ENCODE measurements at places on chromosomes 7 and 10.

GRCh38 chr7:157502701-157503111 lies 165.9 kb downstream of the DNAJB6 start:
- peak; percentile 82 for DNase-seq

- DNase-seq = no peak
Measured at GRCh38 chr10:62491597-62491996, 117.4 kb downstream of the ZNF365 start.

- DNase-seq = no peak
Measured at GRCh38 chr10:111856631-111857030, 326.9 kb downstream of the GPAM start.

DNA sequence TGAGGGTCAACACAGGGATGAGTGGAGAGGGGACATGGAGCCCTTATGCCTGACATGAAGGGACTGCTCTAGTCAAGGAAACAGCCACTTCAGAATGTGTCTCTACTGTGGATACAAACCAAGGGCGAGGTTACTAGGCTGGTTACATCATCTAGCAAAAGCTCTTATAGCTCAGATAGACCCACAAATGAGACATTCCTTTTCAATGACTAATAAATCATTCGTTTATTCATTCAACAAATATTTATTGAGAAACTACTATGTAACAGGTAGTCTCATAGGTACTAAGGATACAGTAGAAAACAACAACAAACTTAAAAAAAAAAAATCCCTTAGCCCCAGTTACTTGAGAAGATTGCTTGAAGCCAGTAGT lies 219.5 kb downstream of the KIAA1217 start:
- no peak for DNase-seq

DNA sequence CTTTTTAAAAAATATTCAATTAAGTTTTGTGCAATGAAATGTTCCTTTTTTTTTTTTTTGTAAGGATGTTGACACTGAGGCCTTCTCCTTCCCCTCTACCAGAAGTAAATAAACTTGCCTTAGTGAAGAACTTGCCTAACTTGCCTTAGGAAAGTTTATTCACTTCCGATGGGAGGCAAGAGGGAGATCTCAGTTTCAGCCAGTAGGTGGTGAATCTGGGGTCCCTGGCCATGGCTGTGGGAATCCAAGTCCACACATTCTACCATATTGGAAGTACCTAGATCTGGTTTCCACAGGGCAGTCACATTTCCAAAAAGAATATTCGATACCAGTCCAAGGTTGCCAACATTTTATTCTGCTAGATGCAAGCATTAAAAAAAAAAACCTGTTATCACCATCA lies 270.9 kb downstream of the CCSER2 start:
- DNase-seq = no peak

- DNase-seq = no peak
Measured at GRCh38 chr10:74133923-74134820, 16.5 kb downstream of the AP3M1 start.

- no peak for DNase-seq
Measured at GRCh38 chr10:105952153-105952552, 1212.4 kb downstream of the SORCS1 start.

GRCh38 chr7:25382869-25383268 lies 154.6 kb upstream of the NPVF start:
- no peak for DNase-seq

- peak; percentile 41 for DNase-seq
Measured at GRCh38 chr7:23410446-23411183, 59.7 kb downstream of the IGF2BP3 start.

DNA sequence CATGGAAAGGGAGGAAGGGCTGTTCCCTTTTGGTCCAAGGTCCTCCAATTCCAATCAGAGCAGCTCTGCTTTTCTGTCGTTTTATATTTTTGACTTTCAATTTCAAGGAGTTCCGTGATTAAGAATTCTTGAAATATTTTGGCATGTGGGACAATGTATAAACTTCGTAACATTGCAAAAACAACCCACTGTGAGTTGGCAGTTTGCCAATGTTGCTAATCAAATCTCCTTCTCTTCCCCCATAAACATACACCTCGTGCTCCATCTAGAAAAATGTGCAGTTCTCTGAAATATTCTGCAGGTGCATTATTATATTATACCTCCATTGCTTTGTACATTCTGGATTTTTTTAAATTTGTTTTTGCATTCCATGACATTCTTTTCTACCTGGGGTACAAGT lies 49.8 kb downstream of the POU6F2 start:
- no peak for DNase-seq

DNA sequence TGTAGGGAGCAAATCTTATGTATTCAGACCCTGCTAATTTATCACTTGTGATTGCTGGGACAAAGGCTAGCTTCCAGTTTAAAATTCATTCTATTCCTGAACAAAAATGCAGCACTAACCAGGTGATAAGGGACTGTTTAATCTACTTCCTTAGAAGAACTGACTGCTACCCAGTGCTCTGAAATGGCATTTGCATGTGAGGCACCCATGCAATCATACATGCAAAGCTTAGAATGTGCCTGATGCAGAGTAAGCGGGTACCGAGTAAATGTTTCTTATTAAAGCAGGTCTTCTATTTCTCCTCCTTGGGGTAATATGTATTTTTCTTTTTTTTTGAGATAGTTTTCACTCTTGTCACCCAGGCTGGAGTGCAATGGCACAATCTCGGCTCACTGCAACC lies 54.5 kb downstream of the NEURL1 start:
- DNase-seq = no peak

DNA sequence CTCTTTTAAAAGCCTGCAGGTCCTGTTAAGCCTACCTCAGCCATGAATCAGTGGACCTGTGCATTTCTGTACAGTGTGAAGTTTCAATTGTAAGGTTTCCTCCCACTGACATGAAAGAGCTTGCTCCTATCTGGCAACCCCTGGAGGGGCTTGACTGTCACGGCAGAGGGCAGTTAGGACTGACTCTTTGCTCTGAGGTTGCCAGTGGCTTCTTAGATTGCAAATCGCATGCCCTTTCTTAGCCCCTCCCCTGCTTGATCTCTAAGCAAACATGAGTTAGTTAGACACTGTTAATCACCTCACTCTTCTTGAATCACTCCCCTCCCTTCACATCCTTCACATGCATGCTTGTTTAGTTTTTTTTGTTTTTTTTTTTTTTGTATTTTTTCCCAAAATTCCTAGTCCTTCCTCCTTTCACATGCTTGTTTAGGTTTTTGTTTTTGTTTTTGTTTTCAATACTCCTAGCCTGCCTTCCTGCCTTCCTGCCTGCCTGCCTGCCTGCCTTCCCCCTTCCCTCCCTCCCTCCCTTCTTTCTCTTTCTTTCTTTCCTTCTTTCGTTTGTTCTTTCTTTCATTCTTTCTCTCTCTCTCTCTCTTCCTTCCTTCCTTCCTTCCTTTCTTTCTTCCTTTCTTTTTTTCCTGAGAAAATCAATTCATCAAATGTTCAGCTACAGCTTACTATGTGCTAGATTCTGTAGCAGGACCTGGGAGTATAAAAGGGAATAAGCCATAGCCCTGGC lies 6.0 kb upstream of the HIPK2 start:
- no peak for DNase-seq

DNA sequence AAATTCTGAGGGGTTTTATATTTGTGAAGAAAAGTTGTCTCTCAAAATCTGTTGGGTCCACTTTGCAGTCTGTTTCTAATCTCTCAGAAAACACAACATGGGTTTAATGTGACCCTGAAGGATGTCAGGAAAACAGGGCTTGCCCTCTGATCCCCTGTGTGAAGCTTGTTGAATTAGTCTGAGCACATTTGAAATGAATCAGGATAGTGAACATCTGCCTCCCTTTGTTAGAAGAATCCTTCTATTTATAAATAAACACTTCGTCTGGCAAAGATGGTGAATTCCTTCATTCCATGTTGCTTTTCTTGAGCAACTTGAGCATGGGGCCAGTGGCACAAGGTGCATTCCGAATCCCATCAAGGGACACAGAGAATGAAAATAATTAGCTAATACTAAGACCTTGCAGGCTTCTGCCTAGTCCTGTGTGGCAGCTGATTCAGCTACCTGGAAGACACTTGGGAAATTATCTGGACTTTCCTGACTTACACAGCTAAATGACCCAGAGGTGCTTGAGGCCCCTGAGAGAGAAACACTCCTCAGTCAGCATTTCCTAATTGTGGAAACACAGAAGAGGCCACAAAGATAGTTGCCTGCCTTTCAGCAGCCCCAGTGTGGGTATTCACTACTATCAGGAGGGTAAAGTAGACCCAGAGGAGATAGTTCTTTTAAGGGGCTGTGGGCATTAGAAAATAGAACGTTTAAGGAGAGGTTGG lies 305.5 kb downstream of the C7orf25 start:
- no peak for DNase-seq

DNA sequence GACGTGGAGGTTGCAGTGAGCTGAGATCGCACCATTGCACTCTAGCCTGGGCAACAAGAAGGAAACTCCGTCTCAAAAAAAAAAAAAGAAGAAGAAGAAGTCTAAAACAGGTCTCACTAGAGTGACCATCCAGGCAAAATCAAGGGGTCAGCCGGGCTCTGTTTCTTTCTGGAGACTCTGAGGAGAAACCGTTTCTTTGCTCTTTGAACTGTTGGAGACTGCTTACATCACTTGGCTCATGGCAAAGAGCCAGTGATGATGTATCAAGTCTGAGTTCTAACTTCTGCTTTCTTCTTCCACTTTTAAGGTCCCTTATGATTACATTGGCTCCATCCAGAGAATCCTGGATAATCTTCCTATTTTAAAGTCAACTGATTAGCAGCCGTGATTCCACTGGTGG lies 306.8 kb downstream of the WDR11 start:
- peak; percentile 31 for DNase-seq

- DNase-seq = no peak
Measured at GRCh38 chr10:58555170-58555929, 42.7 kb downstream of the BICC1 start.

GRCh38 chr7:96910486-96910885 lies 94.9 kb upstream of the DLX6 start:
- DNase-seq = no peak

DNA sequence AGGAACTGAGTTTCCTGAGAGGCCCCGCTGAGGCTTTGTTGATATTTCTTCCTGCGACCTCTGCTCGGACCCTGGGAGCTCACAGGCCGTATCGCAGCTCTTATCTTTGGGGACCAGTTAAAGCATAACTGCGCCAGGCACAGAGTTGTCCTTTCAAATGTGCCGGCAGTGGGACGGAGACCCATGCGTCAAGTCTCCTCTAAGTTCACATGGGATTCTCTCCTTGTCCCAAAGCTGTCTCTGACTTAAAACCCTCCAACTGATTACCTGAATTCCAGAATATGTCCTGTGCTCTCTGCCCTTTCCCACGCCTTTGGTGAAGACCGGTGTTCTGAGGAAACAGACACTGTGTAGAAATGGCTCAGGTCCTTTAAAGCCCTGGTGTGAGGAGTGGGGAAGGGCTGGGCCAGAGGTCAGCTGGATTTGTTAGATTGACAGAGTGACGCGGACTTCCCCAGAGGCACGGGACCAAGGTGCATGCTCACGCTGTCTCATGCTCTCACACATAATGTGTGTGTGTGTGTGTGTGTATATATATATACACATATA lies 169.8 kb downstream of the EGFR start:
- no peak for DNase-seq

DNA sequence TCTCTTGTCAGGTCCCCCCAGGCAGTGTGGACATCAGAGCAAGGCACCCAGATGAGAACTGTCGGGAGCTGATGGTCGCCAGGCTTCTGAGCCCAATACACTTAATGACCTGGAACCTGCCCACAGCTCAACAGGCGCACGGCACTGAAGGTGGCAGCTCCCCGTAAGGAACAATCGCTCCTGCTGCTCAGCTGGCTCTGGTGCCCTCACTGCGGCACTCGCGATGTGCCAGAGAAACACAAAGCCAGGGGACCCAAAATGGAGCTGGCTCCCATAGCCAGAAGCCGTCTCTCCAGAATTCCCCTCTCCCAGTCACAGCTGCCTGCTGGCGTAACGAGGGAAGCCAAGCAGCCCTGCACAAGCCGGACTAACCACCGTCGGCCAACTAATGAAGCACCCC lies 6.3 kb downstream of the CALN1 start:
- no peak for DNase-seq

DNA sequence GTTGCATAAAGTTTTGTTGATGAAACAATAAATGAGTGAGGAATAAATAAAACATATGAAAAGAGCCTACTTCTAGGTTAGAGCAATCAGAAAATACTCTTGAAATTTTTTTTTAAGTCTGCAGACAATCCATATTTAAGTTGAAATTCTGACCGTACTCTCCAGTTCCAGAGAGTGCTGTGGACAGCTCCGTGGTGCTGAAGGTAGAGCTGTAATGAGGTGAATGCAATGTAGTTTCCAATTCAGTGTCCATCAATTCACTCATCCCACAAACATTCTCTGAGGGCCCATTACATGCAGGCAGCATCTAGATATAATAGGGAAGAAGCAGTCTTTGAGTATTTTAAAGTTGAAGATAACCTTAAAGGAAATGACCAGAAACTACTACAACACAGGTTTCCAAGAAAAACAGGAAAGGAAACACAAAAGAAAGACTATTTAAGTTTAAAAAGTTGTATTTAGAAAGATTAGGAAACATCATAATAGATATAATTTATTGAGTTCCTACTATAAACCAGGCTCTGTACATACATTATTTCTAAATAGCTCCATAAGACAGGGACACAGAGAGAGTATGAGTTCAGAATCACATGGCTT lies 44.0 kb upstream of the CRTAC1 start:
- no peak for DNase-seq

DNA sequence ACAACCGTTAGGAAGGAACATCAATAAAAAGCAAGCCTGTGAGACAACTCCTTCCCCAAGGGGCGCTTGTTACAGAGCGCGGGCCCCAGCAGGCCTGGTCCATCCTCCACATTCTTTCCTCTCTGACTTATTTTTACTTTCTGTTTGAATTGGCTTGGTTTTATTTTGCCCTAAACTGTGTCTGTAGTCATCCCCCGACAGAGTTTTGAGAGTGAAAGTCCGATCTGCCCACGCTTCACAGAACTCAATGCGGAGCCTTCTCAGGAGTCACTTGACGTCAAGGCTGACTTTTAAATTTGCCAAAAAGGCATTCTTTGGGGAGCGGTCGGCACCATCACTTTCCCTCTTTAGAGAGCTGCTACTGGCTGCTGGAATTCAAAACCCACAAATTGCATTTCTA lies 150.1 kb upstream of the KLF6 start:
- peak; percentile 42 for DNase-seq

DNA sequence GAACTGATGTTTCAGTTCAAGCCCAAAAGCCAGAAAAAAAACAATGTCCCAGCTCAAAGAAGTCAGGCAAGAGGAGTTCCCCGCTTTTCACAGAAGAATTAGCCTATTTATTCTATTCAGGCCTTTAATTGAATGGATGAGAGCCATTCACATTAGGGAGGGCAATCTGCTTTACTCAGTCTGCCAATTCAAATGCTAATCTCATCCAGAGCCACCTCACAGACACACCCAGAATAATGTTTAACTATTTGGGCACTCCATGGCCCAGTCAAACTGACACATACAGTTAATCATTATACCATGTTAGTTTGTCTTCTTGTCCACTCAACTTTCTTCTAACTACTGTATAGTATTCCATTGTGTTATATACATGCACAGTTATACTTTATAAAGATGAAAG lies 2.6 kb upstream of the NPSR1 start:
- no peak for DNase-seq

- DNase-seq = no peak
Measured at GRCh38 chr10:96960872-96961271, 128.8 kb downstream of the LCOR start.

All from CD4-positive, alpha-beta T cell treated with Interleukin-1 beta for 1 hour (primary cell).